B cell (primary cell): ENCODE measurements at places on chromosomes 1 and 21. TPM values are rescaled to one million over a fixed set of nuclear protein-coding genes. Genes with fewer than 3 reads are reported as not detected.

The CACNA1S gene
- not detected in 2 replicates for total RNA-seq

The HSD3B2 gene
- not detected in 2 replicates for total RNA-seq

DNA sequence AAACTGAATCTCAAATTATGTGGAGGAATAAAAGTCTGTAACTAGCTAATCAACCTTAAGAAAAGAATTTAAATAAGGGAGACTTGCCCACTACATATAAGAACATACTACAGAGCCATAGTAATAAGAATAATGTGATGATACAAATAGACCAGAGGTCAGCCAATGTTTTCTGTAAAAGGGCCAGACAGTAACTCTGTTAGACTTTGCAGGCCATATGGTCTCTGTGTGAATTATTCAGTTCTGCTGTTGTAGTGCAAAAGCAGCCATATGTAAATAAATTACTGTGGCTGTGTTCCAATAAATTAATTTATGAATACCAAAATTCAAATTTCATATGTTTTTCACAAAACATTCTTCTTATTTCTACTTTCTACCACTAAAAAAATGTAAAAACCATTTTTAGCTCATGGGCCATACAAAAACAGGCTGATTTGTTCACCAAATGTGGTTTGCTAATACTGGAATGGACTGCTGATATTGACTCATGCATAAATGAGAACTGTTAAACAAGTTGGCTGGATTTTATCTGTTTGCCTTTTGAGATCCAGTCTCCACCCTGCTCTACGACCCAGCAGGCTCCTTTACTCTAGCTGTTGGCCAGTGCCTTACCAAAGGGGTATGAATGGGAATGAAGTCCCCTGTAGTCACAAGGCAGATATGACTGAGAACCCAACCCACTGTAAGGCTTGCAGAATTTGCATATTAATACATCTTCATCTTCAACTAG is 98.2 kb upstream of the ZNHIT6 start:
- no peak for DNase-seq

- DNase-seq, result peak; percentile 76
Measured at GRCh38 chr1:166489670-166490436, 323.1 kb upstream of the FAM78B start.
